Stimulated activated CD8-positive, alpha-beta memory T cell treated with anti-CD3 and anti-CD28 coated beads, Interleukin-4, amount 100 ng/mL, for 4 hours (primary cell): ENCODE measurements at places on chromosomes 12 and 14.

DNA sequence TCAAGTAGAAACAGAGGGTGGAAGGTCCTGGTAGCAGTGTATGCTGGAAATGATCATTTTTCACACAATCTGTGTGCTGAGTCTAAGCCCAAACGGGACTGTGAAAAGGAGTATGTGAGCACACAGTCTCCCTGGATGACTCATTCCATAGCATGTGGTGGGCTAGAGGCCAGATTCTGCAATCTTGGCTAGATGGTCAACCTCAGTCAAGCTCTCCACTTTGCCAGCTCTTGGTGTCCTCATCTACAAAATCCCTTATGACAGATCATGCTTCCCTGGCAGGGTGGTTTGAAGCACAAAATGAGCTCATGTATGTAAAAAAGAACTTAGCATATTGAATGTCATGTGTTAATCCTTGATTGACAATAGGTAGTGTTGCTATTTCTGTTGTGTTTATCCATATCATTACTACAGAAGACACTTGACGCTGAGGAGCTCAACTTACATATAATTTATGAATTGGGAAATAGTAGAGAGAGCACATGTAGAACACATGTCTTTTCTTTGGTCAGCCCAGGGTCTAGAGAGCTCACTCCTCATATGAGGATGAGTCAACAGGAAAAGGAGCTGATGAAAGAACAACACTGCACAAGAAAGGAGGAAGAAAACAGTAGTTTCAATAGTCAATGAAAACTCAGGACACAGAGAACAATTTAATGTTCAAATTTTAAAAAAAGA, 517.5 kb downstream of the BCL11B start:
- DNase-seq = no peak

DNA sequence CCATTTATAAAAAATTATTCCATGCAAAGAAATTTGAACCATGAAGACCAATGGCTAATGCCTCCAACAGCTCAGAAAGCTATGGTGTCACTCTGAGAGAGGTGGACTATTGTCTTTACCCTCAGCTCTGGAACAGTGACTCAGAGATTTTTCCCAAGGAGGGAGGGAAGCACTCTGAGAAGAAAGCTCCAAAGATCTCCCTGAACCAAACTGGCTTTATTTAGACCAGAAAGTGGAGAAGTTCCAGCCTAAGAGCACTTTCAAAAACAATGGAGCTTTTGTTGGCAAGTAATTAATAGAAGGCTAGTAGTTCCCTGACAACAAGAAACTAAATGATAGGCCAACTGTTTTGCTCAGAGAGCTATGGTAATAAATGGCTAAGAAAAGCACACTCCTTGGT, 599.9 kb upstream of the MDGA2 start:
- no peak for DNase-seq

GRCh38 chr12:27555925-27556778, 32.1 kb downstream of the PPFIBP1 start:
- DNase-seq = no peak

DNA sequence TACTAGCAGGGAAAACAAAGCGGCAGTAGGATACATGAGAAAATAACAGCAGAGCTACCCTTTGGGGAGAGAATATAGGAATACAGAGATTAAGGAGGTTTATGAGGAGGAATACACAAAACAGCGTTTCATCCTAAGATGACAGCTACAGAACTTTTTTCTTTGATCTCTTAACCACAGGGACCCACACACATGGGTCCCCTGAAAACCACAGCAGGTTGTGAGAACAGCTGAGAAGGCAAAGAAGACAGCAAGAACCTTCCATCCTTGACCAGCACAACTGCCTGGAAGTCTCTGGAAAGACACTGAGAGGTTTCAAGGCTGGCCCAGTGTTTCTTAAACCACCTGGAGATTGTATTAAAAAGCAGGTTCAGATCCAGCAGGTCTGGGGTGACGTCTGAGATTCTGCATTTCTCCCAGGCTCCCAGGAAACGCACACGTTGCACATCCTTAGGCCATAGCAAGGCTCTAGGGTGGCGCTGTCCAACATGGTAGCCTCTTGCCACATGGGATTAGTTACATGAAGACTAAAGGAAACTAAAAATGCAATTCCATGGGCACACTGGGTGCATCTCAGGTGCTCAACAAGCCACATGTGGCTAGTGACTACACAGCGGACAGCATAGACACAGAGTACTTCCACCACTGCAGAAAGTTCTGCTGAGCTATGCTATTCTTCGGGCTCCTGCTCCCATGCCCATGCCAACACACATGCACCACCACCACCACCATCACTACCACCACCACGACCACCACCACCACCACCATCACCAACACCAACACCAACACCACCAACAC, 92.3 kb downstream of the FOXN3 start:
- no peak for DNase-seq

DNA sequence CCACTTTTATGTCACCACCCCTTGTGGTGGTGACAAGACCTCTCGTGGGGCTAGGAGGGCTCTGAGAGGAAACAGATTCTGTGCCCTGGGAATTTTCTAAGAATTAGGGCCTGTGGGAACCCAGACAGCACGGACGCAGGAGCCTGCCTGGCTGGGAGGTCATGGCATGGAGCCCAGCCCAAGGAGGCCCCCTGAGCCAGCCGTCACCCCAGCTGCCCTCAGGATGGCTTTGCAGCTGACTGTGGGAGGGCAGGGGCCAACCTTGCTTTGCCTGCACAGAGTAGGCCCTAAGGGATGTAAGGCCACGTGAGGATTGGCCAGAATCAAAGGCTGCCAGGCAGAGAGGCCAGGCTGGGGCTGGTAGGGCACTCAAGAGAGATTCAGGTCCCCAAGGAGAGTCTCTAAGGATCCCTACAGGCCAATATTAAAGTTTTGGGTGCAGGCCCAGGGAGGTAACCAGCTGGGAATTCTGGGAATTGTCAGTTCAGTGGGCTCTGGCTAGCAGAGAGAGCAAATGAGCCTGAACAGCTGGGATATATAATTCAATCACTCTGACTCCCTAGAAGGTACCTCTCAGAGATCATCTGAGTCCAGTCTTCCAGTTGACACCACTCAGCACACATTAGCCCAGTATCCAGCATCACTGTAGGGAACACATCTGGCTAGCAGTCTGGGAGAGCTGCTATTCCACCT, 6.4 kb downstream of the LTBP2 start:
- DNase-seq = no peak

DNA sequence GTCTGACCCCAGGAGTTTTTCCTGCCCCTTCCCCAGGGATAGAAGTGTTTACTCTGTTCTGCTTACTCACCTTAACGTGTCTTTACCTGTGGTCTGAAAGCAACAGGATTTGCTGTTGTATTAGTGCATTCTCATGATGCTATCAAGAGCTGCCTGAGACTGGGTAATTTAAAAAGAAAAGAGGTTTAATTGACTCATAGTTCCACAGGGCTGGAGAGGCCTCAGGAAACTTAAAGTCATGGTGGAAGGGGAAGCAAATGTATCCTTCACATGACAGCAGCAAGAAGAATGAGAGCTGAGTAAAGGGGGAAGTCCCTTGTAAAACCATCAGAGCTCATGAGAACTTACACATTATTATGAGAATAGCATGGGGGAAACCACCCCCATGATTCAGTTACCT, 240.4 kb downstream of the SNAPC1 start:
- DNase-seq = no peak

DNA sequence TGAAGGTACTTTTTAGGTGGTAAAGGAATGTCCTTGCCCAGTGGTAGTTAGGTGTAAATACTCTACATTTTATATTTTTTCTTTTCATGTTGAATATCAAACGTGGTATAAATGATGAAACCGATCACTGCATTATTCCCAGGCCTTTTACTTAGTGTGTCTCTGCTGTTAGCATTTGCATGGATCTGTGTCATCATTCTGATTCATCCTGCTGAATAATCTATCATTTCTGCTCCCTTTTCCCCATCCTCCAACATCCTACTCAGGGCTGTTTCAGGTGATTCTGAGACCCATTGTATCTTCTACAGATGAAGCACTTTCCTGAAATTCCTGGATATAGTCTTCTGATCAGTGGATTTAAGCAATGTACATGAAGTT, 61.0 kb upstream of the PTHLH start:
- no peak for DNase-seq

DNA sequence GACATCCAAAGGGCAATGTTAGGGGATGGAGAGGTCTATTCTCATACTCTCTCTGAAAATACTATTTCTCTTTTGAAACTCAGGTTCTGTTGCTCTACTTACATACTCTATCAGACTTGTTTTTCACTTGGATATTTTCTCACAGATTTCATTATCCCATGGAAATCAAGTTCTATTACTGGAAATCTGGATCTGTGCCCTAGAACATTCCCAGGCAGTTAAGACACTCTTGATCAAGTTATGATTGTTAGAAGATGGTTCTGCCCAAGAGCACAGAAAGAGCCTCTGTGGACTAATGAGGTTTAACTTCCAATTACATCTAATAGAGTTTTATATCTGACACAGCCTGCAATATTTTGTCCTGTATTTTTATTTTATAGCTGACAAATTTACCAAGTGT, 591.0 kb upstream of the ATP2B1 start:
- DNase-seq = no peak

- DNase-seq = no peak
Observed at GRCh38 chr12:59149995-59150642, 229.8 kb upstream of the LRIG3 start.

GRCh38 chr14:93076755-93077154, 39.0 kb downstream of the ITPK1 start:
- no peak for DNase-seq

DNA sequence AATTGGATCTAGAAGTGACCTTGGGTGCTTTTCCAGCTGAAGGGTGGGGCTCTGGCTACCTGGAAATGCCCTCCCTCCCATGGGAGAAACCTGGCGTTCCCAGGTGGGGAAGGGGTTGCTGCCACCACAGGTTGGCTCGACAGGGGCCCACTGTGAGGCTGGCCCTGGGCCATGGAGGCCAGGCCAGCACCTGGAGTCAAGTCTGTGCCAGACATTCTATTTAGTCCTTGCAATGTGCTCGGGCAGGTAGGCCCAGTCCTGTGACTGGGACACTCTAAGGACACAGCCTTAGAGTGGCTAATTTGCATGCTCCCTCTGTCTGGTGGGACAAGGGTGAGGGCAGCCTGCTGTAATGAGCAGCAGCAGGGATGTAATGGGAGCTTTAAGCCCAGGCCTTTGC, 11.9 kb downstream of the VRTN start:
- no peak for DNase-seq
